ENCODE measurements at places on chromosomes 3 and 15. TPM values are rescaled to one million over a fixed set of nuclear protein-coding genes. Genes with fewer than 3 reads are reported as not detected.

Gene ANKRD63
- not detected for total RNA-seq

Gene TRPM1
- total RNA-seq, result not detected

Gene ZNF197
- 12.1 TPM for total RNA-seq

- no peak for DNase-seq
Observed at GRCh38 chr3:23484386-23484785, 281.3 kb downstream of the UBE2E2 start.

Gene GMNC
- 0.18 TPM for total RNA-seq

DNA sequence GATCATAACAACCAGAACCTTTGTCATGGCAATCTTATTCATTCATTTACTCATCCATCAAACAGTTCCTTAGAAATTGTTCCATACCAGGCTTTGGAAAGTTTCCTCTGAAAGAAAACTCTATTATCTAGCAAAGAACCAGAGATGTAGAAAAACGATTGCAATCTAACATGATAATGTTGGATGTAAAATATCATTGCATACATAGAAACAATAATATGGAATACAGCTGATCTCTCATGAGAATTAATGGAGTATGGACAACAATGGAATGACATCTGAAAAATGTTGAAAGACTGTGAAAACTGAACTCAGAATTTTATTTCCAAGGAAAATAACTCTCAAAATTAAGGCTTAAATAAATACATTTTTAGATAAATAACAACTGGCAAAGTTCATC lies 665.4 kb downstream of the NLGN1 start:
- DNase-seq, result no peak

Gene ZCWPW2
- 1.1 TPM for total RNA-seq

DNA sequence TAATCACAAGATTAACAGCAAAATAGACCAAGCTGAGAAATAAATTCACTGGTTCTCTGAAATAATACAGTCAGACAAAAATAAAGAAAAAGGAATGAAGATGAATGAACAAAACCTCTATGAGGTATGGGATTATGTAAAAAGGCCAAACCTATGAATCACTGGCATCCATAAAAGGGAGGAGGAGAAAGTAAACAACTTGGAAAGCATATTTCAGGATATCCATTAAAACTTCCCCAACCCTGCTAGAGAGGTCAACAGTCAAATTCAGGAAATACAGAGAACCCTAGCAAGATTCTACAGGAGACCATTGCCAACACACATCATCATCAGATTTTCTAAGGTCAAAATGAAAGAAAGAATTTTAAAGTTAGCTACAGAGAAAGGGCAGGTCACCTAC lies 649.7 kb upstream of the CBLB start:
- DNase-seq, result no peak

DNA sequence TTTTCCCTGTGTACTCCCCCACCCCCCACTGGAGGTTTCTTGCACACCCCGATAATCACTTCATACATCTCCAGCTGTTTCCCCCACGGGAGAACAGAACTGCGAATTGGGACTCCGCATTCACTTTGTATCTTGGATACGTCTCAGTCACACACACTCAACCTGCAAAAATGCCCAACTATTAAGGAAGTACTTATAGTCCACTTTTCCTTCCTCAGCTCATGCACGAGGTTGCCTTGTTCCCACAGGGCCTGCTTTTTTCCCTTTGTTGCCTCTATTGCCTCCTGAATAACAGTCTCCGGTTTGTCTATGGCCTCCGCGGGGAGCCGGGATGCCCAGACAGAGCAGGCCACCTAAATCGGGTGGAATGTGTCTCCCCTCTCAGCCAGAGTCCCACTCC lies 282.3 kb downstream of the PYDC2 start:
- no peak for DNase-seq

DNA sequence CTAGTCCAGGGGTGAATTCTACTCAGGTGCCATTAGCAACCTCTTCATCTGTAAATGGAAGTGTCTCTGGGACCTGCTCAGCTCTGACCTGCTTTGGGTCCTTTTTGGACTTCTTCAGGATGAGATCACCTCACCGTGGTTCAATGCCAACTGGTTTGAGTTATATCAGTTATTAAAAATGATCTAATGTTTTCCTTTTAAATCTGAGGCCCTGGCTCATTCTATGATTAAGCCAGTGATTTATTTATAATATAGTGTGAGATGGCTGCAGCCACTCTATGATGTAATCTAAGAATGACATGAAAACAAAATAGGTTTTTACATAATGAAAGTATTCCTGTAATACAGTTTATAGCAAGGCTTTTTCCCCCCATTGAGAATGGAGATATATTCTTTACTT lies 79.4 kb downstream of the LPP start:
- no peak for DNase-seq

DNA sequence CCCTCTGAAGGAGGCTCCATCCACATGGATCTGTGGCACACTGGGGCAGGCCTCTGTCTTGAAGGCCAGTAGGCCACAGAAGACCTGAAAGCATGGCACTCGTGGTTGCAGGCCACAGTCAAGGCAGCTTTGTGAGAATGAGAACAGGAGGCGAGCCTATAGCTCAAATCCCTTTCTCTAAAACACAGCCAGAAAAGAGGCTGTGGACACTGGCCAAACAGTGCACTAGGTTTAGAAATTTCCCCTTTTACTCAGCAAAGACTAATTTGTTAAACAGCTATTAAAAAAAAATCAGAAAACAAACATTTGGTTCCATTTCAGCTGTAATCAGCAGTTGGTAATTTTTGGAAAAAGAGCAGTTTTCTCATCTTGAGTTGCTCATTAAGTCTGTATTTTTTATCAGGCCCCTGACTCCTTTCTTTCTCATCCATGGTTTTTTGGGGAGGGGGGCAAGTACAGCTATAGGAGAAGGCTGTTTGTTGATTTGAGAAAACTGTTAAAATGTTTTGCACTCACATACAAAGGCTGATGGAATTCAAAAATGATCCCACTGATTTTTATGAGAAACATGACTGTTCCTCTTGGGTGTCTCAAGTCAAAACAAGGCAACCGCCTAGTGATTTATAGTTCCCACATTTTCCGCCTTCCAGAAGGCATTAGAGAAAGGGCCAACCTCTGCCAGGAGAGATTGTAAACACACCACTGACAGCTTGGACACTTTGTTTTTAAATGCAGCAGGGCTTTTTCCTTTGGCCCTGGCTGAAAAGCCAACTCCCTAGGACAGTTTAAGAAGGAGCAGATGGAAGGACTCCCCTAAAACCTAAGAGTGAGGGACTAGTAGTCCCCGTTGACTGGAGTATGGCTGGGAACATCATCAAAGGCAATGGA lies 28.1 kb downstream of the PARP16 start:
- no peak for DNase-seq

- no peak for DNase-seq
Observed at GRCh38 chr3:39080026-39080425, 27.4 kb downstream of the GORASP1 start.

DNA sequence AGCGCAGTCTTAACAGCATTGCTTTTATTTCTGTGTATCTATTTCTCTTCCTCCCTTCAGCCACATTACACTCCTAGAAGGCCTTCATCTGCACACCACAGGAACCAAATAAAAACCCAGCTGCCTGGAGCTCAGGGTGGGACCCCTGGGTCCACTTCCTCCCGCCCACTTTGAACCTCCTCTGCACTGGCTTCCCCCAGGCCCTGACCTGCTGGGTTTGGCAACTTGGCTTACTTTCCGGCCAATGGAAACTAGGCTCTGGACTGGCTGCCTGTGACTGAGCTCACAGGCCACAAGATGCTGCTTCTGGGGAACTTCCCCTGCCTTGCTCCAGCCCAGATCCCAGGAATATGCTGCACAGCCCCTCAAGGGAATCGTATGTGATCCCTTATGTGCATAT lies 89.8 kb downstream of the SEMA5B start:
- no peak for DNase-seq

GRCh38 chr3:16146015-16146730 lies 28.3 kb upstream of the GALNT15 start:
- no peak for DNase-seq

DNA sequence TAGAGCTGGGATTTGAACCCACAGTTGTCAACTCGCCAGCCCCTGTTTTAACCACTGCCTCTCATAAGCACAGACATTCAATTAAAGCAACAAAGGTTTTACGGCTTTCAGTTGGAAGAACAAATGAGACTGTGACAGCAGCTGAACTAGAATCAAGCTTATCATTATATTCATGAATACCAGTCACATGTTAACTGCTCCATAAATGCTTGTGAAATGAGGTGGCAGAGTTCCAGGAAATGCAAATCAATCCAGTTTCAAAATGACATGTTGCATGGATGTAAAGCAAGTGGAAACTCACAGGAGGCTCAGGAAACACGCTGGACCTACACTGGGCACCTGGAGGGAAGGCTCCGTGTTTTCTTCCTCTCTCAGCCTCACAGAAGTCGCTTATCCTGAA lies 3.9 kb downstream of the GP5 start:
- no peak for DNase-seq

Measured in pancreas (tissue), 10 donors.